ENCODE measurements at places on chromosomes 11 and 22. TPM values are rescaled to one million over a fixed set of nuclear protein-coding genes. Genes with fewer than 3 reads are reported as not detected.

DMC1 gene
- 3.2 TPM for total RNA-seq

FOXRED1 gene
- total RNA-seq = 44.8 TPM

SELENOO gene
- total RNA-seq = 34.3 TPM

ELFN2 gene
- total RNA-seq = 2.9 TPM

NCR3LG1 gene
- 8.6 TPM for total RNA-seq

LSP1 gene
- total RNA-seq = 0.90 TPM

GRCh38 chr11:46555267-46556054 is 38.4 kb downstream of the AMBRA1 start:
- DNase-seq = no peak

- no peak for DNase-seq
Observed at GRCh38 chr11:132865623-132866022, 666.7 kb downstream of the OPCML start.

DNA sequence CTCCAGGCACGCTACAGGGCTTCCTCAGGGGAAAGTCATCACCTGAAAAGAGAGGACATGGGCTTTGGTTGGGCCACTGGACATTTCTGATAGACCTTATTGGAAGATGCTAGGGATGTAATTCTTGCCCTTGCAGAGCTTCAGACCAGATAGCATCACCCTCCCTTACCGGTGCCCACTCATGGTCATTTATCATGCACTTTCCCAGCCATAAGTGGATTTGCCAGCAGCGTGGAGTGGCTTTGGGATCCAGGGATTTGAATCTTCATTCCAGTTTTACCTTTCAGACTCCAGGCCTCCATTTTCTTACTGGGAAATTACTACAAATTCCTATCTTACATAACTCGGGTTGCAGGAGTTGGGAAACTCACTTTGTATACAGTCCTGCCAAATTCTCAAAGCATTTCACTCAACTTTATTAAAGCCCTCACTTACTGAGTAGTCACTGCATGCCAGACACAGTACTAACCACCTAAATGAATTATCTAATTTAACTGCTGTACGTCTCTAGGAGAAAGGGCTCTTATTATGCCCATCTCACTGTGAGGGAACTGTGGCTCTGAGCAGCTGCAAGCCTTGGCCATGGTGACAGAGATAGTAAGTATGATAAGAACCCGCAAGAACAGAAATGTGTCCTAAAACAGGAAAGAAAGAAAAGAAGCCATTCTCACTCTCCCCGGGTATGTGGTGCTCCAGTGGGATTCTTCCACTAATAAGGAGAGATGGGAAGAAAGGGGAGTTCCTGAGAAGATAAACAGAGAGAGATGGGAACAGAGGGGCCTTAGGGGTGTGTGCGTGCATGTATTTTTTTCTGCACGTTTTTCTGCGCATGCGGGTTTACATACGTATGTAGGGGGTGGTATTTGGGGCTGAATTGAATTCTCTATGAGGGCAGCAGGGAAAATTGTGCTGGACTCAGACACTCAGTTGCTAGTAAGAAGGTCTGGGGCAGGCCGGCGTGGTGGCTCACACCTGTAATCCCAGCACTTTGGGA is 9.7 kb downstream of the CHRM1 start:
- no peak for DNase-seq

DNA sequence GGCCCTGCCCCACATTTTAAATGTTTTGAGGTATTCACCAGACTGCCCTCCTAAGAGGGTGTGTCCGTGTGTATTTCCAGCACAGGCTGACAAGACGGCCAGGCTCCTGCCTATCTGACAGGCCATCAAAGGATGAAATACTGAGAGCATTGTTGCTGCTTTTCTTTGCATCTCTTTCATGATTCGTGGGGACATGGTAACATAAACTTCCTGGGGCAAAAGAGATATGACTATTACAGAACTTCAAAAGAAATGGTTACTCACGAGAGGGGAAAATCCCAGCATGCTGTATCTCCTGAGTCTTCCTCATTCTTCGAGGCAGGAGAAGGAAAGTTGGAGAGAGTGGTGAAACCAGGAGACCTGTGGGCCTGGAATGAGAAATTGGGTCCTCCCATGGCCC is 10.3 kb upstream of the BIK start:
- no peak for DNase-seq

- DNase-seq = no peak
Observed at GRCh38 chr11:4713241-4713640, 8.7 kb downstream of the MMP26 start.

- DNase-seq = no peak
Observed at GRCh38 chr11:128476049-128476448, 111.3 kb downstream of the ETS1 start.

DNA sequence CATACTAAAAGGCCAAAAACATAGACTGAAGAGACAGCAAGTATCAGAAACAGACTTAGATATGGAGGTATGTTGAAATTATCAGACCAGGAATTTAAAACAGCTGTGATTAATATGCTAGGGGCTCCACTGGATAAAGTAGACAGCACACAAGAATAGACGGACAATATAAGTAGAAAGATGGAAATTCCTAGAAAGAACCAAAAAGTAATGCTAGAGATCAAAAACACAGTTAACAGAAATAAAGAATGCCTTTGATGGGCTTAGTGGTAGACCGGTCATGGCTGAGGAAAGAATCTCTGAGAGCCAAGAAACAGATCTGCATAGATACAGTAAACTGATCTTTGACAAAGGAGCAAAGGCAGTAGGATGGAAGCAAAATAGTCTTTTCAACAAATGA is 250.2 kb downstream of the SWAP70 start:
- DNase-seq = no peak

DNA sequence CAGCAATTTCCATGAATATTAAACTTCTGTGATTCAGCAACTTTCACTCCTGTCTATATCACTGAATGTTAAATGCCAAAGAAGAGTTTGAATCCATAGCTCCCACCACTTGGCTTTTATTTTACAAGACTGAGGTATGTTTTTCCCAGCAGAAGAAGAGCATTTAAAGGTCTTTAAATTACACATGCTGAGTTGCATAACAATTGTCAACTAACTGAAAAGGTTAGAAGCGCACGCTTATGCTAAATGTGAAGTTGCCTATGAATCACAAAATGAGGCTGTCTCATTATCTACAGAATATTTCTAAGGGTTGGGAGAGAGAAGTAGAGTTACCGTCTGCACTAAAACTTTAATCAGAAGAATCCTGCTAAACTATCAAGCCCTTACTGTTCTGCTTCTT is 1086.3 kb downstream of the FAM181B start:
- no peak for DNase-seq

GRCh38 chr11:788953-789940 is 643 bp downstream of the CEND1 start:
- no peak for DNase-seq
